Colonic mucosa (tissue), 4 donors: ENCODE measurements at places on chromosomes 6 and 20.

DNA sequence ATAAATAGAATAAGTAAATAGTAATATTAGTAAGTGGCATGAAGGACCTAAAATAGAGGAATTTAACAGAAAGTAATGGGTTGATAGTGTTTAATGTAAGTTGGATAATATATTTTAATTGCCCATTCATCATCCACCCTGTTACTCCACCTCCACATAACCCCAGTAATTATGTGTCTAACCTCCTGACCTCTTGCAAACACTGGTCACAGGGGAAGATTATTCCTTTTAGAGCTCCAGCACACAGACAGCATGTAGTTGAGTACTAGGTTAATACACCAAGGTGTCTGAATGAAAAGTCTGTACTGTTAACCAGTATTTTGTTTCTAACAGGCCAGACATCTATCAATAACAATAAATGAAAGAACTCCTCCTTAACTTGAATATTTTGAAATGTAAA is 92.4 kb upstream of the EYS start:
- DNase-seq, result no peak

DNA sequence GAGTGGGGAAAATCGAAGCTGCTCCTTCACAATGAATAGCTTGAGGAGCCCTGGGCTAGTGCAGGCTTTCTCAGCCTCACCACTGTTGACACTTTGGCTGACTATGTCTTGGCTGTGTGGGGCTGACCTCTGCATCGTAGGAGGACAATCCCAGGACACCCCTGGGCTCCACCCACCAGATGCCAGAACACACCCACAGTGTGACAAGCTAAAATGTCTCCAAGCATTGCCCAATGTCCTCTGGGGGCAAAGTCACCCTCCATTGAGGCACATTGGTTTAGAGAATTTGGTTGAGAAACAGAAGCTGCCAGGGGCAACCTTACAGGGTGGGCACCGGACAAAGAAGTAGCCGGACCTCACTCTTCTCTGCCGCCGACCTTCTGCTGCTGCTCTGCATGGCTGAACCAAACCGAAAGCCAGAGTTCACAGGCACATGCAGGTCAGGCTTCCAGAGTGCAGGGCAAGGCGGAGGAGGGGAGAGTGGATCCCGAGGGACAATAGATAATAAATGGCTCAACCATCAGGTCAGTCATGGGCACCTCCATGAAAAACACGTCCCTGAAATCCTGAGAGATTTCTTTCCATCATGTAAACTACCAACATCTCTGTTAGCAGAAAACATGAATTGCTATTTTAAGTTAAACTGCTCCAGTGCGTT is 189.0 kb downstream of the LRFN2 start:
- DNase-seq, result no peak

DNA sequence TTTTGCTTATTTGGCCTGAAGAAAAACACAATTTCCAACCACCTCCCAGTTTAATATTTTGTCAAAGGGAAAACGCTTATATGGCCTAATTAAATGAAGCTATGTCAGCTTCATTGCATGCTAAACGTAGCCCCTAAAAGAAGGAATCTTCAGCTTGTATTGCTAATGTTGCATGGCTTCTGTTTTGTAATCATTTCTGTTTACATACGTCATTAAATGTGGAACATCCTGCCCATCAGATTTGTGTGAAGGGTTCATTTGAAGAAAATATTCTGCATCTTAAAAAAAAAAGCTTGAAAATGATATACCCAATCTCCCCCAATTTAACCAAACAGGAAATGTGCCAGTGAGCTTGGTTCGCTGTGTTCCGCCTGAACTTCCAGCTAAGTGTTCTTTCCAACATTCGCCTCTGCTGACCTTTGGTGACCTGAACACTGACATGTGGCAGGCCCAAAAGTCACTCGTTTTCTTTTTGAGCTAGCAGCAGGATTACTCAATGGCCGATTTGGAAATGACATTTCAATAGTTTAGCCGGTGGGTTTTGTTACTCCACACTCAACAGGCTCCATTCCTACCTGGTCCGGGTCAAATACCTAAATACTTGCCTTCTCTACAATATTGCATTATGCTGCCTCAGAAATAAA is 12.7 kb upstream of the SIRT5 start:
- DNase-seq, result no peak

DNA sequence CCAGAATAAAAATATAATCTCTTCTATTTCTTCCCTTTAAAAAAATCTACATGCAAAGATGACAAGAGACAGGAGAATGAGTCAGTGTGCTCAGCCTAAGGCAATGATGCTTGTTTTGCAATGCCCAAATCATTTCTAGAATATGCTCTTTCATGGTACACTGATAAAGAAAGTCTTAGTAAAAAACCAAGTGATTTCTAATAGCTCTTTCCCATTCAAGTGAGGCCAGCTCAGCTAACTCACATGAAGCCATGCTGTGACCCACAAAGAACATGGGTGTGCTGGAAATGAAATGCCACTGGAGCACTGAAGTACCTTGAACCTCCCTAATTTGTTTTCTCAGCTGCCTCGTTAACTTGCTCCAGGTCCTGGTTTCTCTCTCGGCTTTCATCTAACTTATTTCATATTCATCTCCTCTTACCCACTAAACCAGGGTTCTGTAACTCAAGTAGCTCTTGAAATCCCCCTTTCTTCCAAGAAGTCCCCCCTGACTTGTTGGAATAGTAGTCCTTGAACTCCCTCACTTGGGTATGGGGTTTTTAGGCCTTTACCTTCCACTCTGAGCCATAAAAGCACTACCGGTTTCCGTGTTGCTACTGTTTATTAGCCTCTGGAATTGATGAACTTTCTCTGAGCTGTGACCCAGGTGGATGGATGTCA is 92.7 kb downstream of the IRF4 start:
- no peak for DNase-seq

GRCh38 chr6:68559716-68560115 is 75.4 kb upstream of the ADGRB3 start:
- no peak for DNase-seq

- no peak for DNase-seq
Measured at GRCh38 chr6:41470331-41471063, 75.7 kb upstream of the FOXP4 start.

DNA sequence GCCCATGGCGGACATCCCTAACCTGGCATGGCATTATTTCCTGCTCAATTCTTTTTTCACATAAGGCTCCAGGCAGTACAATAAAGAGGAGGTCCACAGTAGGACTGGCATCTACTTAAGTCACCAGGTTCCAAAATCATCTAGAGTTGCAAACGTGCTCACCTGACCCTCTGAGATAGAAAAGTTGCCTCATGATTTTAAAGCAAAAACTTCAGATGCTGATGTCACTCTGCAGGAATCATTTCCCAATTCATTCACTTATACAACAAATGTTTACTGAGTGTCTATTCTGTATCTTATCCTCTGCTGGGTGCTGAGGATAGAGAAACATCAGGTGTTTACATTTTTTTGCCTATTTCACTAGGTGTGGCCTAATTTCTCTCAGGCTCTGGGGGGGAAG is 2.2 kb downstream of the ADGRF4 start:
- DNase-seq, result no peak

DNA sequence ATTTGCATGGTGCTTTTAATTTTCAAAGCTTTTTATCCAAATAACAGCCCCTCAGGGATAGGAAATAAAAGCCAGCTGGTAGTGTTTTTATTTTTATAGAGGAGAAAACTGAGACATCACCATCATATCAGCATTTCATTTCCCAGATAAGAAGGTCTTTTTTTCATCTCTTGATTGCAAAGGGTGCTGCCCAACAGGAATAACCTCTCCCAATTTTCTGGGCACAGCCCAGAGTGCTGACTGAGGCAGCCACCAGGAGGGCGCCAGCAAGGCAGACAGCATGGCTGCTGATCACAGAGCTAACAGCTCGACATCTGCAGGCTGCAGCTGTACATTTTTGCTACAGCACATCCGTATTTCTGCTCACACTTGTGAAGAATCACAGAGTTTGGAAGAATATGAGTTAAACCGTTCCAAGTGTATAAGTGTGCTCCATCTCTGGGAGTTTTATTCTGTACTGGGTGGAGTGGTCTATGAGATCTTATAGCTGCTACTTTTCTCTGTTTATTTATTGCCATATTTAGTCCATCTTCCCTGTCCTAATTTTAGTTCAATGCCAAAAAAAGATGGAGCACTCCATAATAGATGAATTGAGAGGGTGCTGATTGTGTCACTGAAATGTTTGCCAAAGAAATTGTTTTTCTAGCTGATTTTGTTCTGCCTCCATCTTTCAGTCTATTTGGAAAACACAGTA is 85.5 kb upstream of the C20orf144 start:
- no peak for DNase-seq

- no peak for DNase-seq
Measured at GRCh38 chr6:2799936-2800527, 34.8 kb downstream of the WRNIP1 start.

DNA sequence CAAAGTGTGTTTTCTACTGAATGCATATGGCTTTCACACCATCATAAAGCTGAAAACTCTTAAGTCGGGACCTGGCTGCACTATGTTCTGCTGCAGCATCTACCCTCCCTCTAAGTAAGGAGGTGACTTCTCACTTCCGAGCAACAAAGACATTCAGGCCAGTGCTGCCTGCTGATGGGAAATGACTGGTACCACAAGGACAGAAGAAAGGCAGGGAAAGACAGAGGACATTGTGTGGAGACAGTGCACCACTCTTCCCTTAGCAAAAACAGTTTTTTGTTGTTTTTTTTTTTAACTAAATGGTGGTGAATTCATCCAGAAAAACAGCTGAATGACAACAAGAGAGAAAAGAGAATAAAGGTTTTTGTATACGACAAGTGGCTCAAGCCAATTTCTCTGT is 81.5 kb downstream of the MAP7 start:
- no peak for DNase-seq

GRCh38 chr6:119352001-119352400 is 2.4 kb upstream of the MAN1A1 start:
- DNase-seq, result no peak

- no peak for DNase-seq
Measured at GRCh38 chr20:6178537-6178936, 55.7 kb upstream of the FERMT1 start.

- DNase-seq, result peak; percentile 94
Measured at GRCh38 chr20:1328680-1329330, at the start of gene SDCBP2. Gene SDCBP2, minus strand, starts transcription at chr20:1329139. Its CDS starts 8,723 bp downstream, at chr20:1320416.

DNA sequence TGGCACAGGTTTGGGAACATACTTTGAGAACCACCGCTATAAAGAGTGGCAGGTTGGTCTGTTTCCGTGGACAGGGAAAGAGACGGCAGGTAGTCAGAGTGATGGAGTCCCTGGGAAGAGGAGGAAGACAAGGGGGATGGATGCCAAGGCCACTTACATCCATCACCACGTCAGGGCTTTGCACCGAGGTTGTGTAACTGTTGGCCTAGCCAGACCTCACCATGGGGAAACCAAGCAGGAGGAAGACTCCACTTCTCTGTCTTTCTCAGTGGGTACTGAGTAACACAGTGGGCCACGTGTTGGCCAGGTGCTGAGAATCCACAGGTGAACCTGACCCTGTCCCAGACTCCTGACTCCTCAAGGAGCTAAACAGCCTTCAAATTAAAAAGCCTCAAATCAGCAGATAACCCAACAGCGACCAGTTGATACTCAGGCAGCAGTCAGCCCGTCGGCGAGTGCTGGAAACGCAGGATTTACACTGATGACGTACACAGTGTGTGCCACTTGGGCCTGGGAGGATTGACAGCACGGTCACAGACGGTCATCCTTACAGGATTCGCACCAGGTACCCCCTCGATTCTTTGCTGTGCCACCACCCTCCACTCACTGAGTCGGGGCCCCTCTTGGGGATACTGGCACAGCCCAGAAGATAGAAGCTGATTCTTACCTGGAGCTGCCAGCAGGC is 134.6 kb upstream of the SNX9 start:
- DNase-seq, result no peak

DNA sequence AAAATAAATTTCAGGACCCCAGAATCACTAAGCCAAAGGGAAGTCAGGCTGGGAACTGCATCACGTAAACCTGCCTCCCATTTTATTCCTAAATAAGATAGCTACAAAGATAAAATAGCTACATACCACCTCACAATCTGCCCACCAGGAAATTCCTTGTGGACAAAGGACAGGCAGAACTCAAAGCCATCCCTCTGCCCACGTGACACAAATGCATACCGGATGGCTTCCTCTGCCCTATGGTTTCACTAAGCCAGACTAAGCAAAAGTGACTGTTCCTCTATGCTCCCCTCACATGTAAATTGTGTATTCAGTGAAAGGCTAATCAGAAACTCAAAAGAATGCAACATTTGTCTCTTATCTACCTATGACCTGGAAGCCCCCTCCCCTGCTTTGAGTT is 15.0 kb downstream of the MBOAT1 start:
- no peak for DNase-seq

- DNase-seq, result no peak
Measured at GRCh38 chr6:134516582-134516981, 198.7 kb upstream of the SGK1 start.

DNA sequence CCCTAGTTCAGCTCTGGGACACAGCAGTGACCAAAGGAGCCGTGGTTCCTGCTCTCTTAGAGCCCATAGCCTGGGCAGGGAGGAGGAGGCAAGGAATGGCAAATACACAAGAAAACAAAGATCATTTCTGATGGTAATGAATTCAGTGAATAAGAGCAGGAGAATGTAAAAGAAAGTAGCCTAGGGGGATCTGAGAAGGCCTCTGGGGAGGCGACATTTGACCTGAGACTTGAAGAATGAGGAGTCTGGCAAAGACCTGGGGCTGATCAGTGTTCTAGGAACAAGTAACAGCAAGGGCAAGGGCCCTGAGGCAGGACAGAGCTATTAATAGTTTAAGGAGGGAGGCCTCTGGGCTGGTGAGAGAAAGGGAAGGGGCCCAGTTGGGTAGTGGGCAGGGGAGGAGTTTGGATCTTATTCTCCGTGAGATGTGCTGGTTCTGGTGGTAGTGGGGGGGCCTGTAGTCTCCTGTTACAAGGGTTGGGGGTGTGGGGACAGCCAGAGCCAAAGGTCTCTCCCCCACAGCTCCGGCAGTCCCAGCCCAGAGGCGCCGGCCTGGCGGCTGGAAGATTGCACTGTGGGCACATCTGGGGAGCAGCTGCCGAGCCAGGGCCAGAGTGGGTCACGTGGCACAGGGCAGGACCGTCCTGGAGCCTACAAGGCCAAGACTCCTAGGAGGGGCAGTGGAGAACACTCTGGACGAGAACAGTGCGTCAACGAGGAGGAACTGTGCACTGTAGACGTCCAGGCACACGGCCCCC is 9.3 kb upstream of the ID1 start:
- peak; percentile 86 for DNase-seq

DNA sequence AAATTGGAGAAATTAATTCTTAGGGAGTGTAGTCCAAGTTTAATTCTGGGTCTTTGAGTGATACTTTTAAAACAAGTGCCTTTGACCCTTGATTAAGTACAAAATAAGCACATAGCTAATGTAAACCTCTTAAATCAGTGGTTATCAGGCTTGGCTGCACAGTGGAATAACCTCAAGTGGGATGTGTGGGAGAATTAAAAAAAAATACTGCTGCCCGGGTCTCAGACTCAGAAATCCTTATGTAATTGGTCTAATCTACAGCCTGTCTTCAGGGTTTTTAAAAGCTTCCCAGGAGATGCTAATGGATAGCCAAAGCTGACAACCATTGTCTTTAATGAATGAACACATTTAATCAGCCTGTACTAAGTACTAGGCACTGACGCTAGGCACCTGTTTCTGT is 28.5 kb upstream of the TMEM14A start:
- DNase-seq, result no peak

GRCh38 chr20:64110411-64111068 is 3.2 kb upstream of the NPBWR2 start:
- no peak for DNase-seq

GRCh38 chr6:141451511-141452353 is 681.0 kb upstream of the GJE1 start:
- DNase-seq, result no peak
